Foreskin keratinocyte (primary cell): ENCODE measurements at places on chromosomes 13 and 19.
A peak's percentile ranks its signal among the peaks of the same experiment; 100 is the strongest.

- DNase-seq: peak; percentile 65
Measured at GRCh38 chr19:12788682-12789097, 2.6 kb upstream of the JUNB start.

DNA sequence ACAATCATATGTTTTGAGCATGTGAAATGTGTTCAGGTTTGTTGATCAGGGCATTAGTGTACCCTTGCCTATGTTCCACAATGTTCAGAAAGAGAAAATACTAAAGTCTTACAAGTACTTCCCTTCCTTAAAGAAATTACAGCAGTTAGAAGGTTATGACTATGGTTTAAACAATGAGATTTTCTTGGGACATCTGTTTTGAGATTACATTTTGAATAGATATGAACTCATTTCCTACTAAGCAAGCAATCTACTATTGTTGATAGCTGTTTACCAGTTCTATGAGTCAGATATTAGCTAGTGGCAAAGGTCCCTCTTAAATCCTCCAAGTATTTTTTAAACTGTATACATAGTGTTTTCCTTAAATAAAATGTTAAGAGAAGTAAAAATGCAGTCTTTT lies 241.3 kb downstream of the DACH1 start:
- no peak for DNase-seq

DNA sequence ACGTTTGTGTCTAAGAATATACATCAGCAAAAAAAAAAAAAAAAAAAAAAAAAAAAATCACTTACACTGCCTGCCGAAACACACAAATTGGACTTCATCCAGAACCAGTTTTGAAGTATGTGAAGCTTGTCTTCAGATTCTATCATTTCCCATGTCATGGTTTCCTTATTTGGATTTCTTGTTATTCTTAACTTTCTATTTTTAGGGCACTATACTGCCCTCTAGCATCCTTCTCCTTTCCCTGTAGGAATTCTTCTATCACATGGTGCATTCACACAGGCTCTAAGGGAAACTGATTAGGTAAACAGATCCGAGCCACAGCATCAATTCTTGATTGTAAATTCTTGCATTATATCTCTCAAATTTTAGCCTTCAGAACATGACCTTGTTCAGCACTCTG lies 1507.5 kb downstream of the OLFM4 start:
- no peak for DNase-seq

- DNase-seq: no peak
Measured at GRCh38 chr19:3506384-3507340, 551 bp downstream of the FZR1 start.

GRCh38 chr13:25803641-25804040 lies 248.2 kb downstream of the SHISA2 start:
- DNase-seq: peak; percentile 29

- DNase-seq: no peak
Measured at GRCh38 chr19:34573226-34573864, 91.8 kb downstream of the WTIP start.

DNA sequence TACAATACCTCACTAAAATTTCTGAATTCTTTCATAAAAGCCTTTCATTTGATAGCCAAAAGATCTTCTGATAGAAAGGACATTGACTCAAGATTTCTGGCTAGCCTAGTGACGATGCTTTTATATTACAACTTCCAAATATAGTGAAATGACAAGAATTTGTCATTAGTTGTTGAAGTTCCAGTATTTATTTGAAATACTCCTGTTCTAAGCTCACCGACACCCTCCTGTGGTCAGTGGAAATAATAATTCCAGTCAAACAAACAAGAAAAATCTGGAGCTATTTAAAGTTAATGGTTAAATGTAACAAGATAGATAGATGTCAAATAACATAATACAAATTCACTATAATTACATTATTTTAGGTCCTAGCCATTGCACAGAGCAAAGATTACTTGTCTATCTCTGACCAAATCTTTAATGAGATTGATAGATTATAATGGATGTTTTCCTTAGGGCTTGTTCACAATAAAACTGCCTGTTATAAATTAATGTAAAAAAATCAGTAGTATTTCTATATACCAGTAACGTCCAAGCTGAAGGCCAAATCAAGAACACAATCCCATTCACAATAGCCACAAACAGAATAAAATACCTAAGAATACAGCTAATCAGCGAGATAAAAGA lies 195.5 kb downstream of the RGCC start:
- DNase-seq: no peak

DNA sequence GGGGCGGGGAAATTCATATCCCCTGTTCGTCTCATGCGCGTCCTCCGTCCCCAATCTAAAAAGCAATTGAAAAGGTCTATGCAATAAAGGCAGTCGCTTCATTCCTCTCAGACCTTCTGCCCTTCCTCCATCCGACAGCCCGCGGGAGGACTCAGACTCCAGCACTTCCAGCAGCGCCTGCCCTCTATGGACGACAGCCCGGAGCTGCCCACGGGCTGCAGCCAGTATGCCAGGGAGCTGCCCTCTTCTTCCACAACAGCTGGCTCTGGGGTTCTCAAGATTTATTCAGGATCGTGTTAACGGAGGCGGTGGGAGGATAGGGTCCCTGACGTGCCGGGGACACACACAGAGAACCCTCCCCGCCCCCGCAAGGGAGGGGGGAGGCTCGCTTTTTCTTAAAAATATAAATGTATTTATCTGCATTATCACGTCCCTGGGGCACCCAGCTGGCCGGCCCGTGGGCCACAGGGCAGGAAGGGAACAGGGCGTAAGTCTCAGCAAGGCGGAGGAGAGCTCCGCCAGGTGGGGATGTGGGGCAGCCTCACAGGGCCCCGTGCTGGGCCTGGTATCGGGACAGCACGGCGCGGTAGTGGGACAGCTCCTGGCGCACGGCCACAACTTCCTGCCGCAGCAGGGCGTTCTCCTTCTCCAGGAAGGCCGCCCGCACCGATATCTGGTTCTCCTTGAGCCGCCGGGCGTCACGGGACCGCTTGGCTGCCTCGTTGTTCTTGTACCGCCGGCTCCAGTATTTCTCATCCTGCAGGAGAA lies 6.7 kb downstream of the DBP start:
- DNase-seq: no peak

DNA sequence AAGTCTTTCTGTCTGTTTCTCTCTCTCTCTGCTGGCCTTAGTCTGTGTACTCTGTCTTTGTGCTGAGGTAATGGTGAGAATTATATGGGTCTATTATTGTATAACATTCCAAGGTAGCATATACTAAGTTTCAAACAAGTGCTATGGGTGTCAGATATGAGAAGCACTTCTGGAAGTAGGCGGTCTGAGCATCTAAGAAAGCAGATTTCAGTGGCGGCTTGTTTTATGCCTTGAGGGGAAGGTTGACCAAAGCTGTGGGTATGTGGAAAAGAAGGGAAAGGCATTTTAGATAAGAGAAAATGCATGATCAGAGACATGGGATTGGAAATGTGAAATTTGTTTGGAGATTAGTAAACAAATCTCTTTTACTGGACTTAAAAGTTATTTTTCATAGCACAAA lies 348.5 kb downstream of the RFC3 start:
- no peak for DNase-seq

DNA sequence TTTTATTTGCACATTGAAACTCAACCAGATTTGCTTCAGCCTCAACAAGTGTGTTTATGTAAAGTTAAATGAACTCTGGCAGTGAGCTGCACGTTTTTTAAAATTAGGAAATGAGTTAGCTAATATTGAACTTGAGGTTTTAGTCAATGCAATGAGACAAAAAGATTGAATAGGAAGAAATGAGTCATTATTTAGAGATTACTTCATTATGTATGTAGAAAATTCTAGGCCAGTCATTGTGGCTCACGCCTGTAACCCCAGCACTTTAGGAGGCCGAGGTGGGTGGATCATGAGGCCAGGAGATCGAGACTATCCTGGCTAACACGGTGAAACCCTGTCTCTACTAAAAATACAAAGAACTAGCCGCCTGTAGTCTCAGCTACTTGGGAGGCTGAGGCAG lies 22.8 kb upstream of the CD70 start:
- no peak for DNase-seq

DNA sequence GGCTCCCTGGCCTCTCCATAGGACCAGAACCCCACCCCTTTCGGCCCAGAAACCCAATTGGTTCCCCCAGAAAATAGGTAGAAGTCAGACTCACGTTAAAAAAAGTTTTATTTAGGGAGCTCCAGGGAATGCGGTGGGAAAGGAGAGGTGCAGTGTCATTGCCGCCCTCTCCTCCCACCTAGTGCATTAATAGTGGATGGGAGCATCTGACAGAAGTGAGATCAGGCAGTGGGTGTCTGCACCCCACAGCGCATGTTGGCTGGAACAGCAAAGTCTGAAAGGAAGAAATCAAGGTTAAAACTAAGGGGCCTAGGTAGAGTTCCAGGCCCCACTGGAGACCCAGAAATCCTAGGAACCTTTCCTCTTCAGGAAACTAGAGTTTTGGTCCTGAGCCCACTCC lies 2.1 kb upstream of the PHLDB3 start:
- DNase-seq: no peak

DNA sequence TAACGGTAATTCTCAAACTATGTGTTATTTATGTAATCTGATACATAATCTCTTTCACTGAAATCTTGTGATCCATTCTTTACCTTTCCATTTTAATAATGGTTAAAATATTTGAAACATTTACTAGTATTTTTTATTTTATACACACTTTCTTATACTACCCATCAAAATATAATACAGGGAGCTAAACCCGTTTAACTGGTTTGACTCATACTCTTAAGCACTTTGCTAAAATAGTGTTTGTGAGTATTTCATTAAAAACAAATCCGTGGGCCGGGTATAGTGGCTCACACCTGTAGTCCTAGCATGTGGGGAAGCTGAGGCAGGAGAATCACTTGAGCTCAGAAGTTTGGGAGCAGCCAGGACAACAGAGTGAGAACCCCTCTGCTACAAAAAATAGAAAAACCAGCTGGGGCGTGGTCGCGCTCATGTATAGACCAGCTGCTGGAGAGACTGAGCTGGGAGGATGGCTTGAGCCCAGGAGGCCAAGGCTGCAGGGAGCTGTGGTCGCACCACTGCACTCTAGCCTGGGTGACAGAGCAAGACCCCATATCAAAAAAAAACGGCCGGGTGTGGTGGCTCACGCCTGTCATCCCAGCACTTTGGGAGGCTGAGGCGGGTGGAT lies 43.8 kb upstream of the DCUN1D2 start:
- no peak for DNase-seq

GRCh38 chr19:37519890-37520289 lies 13.2 kb downstream of the ZNF793 start:
- DNase-seq: peak; percentile 89

DNA sequence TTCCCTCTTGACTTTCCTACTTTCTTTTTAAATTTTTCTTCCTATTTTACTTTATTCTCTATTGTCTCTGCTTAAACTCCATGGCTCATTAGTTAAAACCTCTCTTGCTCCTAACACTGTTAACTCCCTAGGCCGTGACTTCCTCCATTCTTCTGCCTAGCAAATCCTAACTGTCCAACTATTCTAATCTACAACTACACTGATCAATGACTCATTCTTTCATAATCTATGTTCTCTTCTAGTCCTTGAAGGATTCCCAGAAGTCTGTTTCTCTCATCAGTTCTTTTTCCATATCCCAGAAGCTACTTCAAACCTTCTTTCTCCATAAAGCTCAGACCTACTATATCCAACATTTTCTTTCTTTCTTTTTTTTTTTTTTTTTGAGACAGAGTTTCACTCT lies 66.9 kb downstream of the MICU2 start:
- no peak for DNase-seq

DNA sequence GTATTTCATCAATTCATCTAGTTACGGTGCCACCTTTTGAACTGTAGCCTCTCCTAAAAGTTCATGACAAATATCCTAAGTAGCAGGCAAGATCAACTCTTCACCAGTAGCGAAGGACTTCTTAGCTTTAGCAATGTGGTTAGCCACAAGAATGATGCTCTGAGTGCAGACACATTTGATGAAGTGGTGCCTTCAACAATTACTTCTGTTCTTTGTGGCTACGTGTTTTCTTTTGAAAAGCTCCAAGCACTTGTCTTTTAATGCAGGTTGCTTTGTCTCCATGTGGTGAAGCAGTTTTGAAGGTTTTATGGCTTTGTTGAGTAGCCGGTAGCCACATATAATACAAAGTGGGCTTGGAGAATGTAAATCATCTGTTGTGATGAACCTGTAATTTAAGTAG lies 194.7 kb downstream of the B3GLCT start:
- no peak for DNase-seq

DNA sequence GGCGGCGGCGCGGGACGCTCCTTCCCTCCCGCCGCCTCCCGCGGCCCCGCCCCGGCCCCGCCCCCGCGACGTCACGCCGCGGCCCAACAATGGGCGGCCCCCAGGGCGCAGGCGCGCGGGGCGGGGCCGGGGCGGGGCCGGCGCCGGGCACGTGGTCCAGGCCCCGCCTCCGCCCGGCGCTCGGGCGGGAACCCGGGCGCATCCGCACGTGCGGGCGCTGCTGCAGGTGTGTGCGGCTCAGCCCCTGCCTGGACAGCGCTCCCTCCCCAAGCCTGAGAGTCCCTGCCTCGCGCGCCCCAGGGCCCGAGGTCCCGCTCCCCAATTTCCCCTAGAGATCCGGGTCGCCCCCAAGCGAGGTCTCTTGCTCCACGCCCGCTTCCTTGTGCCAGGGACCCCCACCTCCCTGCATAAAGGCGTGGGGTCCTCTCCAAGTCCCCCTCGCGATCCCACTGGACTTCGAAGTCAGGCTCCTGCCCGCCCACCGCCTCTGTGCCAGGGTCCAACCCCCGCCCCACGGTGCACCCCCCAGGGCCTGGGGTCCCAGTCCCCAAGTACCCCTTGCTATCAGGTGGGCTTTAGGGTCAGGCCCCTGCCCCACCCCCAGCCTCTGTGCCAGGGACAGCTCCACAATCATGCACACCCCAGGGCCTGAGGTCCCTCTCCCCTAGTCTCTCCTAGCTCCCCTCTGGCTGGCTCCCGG lies at the start of gene MEX3D:
Gene MEX3D (minus strand): TSS at position 6 of the 700 bp plus-strand sequence. CDS start 267 bp downstream, outside the sequence.
- DNase-seq: peak; percentile 25

DNA sequence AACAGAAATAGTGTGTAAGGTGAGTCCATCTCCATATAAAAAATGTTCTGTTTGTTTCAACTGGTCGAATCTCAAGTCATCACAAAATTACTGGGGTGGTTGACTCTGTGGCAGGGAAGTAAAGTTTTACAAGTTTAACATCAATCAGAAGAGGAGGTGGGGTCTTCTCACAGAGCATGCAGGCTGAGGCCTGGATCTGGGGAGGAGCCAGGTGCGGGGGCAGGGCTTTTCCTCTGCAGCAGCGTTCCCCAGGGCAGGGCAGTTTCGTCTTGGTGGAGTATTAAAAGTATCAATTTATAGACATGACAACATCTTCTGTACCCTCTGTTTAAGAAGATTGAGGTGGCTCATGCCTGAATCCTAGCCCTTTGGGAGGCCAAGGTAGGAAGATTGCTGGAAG lies 68.8 kb downstream of the SLC7A9 start:
- DNase-seq: no peak

- no peak for DNase-seq
Measured at GRCh38 chr13:113049521-113049941, 56.1 kb upstream of the F7 start.

DNA sequence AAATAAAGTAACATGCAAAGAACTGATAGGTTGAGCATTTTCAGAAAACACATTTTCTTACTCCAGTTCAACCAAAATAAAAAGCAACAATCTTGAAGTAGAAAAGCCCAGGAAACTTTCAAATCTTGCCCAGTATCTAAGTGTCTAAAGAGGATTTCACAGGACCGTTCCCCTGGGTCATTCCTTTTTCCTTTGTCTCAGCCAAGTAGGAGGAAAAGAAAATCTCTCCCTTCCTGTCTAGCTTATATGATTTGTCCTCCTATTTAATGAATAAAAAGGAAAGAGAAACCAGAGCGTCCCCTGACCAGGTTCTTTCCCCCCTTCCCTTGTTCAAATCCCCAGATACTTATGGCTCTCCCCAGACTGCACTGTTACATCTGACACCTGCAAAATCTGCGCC lies 248.0 kb downstream of the KCTD12 start:
- no peak for DNase-seq

GRCh38 chr13:102978168-102978567 lies 88.0 kb downstream of the SLC10A2 start:
- DNase-seq: peak; percentile 52
